SJCRH30 (cell line): ENCODE measurements at places on chromosomes 3 and 15.

GRCh38 chr15:66854012-66854965 is 152.3 kb downstream of the SMAD6 start:
- peak; percentile 3 for DNase-seq

DNA sequence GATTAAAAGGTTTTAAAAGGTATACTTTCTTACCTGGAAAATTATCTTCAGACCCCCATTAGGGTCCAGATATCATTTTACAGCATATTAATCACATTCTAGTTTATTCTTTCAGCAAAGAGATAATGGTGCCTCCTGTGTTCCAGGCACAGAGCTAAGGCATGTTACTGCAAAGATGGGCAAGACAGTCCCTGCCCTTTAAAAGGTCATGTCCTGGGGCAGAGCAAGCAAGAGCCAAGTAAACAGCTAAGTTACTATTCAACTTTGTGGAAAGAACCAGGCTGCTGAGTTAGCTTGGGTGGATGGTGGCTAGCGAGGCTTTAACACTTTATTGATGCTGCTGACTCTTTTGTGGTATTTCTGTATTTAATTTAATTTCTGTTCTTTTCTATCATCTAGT is 75.0 kb downstream of the LRRC28 start:
- no peak for DNase-seq

DNA sequence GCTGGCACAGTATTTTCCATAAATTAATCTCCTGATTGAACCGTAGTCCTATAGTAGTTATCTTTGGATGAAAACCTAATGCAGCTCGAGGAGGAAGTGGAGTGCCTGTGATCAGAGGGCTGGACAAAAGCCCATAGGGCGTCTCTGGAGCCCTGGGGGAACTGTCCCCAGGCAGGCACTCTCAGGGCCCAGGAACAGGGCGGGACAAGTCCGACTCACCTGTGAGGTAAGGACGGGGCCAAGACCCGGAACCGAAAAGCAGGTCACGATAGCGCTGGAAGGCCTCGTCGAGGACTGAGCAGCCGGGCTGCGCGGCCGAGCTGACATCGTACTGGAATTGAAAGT is 341 bp downstream of the HEXA start:
- DNase-seq: no peak

DNA sequence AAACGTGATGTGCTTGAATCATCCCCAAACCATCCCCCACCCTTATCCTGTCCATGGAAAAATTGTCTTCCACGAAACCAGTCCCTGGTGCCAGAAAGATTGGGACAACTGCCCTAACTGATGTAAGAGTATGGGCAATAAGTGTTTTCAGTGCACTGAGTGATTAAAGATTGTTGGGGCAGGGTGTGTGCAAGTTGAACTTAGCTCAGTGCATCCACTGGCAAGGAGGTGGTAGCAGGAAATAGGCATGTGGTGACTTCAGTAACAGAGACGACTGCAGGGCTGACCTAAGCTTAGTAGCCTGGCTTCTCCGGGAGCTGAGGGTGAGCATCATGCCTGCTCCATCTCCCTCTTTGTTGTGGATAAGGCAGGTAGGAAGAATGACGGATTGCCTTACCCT is 27.5 kb downstream of the PAQR9 start:
- DNase-seq: no peak

DNA sequence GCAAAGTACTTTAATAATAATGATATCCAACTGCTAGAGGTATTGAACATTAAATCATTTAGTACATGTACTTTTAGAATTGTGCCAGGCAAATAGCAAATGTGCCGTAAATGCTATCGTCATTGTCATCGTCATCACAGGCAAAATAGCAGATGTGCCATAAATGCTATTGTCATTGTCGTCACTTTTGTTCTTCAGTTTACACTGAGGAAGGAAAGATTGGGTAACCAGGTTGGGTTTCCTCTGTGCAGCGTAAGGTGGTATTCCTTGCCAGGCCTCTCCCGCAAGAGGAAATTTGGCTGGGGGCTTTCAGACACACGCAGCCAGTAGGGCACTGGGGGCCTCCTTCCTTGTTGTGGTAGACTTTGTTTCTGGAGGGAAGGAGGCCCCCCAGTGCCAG is 26.4 kb downstream of the ABHD17C start:
- no peak for DNase-seq

GRCh38 chr3:188082031-188082430 is 71.9 kb upstream of the LPP start:
- DNase-seq: no peak

DNA sequence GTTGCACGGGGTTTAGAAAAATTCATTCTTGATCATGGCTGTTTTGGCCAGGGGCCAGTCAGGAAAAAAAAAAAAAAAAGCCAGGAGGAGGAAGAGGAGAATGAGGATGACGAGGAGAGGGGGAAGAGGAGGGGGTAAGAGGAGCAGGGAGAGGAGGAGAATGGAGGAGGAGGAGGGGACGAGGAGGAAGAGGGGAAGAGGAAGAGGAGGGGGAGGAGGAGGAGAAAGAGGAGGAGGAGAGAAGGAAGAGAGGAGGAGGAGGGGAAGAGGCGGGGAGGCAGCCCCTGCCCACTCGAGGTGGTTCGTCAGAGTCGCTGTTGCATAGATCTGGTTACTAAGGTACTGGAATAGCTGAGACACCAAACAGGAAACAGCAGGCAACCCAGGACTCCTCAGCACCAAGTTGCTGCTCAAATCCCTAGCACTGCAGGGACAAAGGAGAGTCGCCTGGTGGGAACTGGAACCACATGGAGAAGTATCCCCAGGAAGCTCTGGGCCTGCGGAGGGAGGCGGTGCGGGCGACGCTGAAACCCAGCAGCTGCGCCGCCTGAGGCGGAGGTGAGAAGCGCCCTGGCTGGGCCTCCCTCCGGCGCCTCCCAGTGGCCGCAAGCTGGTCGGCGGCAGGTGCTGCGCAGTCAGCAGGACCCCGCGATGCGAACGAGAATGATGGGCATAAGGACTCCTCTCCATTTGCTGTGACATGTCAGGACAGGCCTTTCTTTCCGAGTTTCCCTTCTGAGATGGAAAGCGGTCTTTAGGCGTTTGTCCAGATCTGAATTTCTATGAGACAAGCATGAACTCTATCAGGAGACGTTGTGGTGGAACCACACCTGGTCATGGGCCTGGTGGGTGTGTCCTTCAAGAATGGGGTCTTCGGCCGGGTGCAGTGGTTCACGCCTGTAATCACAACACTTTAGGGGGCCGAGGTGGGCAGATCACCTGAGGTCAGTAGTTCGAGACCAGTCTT is 17.5 kb downstream of the FAM240A start:
- peak; percentile 59 for DNase-seq

DNA sequence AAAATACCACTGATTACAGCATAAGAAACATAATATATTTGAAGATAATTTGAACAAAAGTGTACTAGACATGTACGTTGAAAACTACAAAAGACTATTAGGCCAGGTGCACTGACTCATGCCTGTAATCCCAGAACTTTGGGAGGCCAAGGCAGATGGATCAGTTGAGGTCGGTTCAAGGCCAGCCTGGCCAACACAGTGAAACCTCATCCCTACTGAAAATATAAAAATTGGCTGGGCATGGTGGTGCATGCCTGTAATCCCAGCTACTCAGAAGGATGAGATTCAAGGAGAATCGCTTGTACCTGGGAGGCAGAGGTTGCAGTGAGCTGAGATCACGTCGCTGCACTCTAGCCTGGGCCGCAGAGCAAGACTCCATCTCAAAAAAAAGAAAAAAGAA is 36.2 kb upstream of the FNDC3B start:
- DNase-seq: no peak

DNA sequence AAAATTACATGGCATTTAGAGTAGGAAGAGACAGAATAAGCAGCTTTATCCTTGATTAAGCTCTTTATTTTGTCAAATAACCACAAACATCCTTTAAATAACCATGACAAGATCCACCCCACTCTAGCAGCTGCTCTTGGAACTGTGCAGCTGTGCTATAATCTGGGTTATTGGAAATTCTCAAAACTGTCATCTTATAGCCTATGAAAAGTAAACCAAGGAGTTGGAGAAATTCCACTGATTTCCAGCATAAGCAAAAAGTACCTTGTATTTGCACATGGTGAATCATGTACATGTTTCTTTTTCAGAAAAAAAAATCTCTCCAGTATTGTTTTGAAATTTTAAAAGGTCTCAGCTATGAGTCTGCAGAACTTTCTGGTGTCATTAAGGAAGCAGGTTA is 88.8 kb upstream of the ABI3BP start:
- peak; percentile 73 for DNase-seq

- DNase-seq: no peak
Observed at GRCh38 chr3:74693251-74693650, 78.8 kb upstream of the CNTN3 start.

DNA sequence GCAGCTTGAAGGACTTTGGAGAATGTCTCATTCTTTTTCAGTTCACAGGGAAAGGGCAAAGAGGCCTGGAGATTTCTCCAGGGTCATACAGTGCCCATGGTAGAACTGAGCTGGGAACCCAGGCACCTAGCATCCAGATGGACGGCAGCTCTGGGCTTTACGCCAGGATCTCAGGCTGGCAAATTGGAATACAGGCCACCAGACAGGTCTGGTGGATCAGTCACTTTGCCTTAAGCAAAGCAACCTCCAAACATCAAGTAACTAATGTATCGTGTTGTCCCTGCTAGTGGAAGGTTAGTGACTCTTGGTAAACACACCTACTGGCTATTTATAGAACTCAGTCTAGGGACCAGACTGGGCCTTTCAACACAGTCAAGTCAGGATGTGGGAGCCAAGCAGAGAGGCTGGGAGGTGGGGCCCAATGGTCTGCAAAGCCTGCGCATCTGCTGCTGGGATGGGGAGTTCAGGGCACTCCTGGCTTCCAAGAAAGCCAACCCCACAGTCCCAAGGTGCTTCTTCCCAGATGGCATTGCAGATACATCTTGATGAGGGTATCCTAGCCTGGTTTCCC is 30.2 kb downstream of the RPLP1 start:
- no peak for DNase-seq

DNA sequence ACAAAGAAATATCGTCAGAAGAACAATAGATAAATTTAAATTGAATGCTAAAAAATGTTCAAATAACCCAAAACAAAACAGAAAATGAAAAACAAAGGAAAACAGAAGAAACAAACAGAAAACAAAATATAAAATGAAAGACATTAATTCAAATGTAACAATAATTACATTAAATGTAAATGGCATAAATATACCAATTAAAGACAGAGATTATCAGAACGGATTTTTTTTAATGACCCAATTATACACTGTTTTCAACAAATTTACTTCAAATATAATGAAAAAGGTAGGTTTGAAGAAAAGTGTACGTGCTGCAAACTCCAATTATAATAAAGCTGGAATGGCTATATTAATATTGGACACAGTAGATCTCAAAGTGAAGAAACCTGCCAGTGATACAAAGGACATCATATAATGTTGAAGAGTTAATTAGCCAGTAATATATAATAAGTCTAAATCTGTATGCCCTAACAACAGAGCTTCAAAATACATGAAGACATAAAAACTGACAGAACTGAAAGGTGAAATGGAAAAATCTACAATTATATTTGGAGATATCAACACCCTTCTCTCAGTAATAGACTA is 193.8 kb downstream of the ZBTB20 start:
- DNase-seq: no peak

GRCh38 chr3:16174389-16174788 is at the start of gene GALNT15:
TSS of gene GALNT15 (plus strand) at chr3:16174680. CDS start at chr3:16175152, 472 bp downstream.
- peak; percentile 75 for DNase-seq

- DNase-seq: no peak
Observed at GRCh38 chr3:27577504-27577903, 93.3 kb upstream of the SLC4A7 start.

DNA sequence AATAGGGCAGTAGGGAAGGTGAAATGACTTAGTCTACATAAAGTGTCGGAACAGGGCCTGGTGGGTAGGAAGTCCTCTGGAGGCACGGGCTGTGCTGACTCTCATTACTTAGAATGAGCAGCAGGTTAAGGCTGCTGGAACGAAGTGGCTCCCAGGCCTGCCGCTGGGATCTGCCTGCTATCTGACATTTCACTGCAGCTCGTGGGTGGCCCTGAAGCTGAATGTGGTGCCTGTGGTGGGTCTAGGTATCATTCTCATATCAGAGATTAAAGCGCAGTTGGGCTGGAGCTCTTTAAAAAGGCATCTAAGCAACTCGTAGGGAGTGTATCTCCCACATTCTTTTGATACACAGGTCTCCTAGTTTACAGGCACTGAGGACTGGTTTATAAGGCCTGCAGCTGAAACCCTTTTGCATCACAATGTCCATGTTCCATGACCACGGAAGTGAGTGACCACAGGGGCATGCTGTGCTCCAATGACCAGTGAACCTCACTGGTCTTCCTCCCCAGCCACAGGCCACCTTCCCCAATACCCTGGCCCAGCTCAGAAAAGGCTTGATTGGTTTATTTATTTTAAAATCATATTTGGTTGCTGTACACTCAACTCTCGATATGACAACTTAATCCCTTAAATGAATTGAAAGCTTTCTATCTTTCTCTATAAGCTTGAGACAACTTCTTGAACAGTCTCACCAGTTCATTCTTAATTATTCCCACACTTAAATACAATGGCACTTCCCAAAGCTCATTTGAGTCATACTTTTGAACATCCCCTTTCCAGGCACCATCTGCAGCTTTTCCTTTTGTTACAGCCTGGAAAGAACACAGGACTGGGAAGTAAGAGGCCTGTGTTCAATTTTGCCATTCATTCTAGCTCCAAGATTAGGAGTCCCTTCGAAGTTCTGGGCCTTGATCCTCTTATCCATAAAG is 19.0 kb downstream of the ADAMTS9 start:
- DNase-seq: peak; percentile 51

DNA sequence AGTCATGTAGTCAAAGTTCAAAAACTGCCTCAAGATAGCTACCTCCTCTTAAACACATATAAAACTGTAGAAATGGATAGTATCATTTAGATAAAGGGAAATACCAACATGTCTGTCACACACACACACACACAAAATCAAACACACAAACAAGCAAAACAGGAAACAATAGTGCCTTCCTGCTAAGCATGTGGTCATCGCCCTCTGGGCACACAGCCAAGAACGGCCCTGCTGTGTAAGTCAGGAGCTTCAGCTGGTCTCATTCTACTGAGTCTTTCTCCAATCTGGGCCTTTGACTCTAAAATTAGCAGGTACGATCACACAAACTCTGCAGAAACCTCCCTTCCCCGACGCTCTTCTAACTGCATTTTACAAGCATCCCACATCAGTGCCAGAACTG is 272.2 kb upstream of the CHRNA7 start:
- peak; percentile 78 for DNase-seq

DNA sequence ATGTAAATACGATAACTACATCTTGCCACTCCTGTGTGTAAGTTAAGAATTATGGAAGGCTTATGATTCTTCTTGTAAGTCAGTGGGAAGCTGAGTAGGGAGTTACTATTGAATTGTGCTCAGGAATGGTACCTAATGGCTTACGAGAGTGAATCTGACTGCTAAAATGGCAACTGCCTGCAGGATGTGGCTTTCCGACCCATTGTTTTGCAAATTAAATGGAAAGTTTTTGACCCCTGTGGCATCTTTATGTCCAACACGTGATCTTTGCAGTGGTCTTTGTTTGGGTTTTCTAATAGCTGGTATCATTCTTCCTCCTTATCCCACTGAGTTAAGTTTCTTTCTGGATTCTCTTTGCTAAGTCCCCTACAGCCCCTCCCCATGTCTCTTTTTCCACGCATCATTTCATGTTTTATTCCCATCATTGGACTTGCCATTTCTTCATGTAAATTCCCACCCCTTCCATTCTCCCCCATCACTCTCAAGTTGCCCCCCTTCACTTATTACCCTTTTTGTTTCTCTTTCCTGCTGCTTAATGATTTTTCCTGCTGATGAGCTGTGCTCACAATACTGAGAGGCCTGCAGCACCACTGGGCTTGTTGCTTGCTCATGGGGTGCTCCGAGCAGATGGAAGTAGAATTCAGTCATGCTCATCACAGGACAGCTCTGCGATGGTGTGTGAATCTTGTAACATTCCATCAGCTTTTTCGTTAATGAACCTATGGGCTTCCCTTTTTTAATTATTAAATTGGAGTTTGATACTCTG is 428.2 kb upstream of the IL12A start:
- DNase-seq: no peak

GRCh38 chr3:159788291-159788690 is 200.3 kb upstream of the IL12A start:
- peak; percentile 31 for DNase-seq
